CD4-positive, alpha-beta T cell (primary cell): ENCODE measurements at places on chromosomes 11 and 22.

DNA sequence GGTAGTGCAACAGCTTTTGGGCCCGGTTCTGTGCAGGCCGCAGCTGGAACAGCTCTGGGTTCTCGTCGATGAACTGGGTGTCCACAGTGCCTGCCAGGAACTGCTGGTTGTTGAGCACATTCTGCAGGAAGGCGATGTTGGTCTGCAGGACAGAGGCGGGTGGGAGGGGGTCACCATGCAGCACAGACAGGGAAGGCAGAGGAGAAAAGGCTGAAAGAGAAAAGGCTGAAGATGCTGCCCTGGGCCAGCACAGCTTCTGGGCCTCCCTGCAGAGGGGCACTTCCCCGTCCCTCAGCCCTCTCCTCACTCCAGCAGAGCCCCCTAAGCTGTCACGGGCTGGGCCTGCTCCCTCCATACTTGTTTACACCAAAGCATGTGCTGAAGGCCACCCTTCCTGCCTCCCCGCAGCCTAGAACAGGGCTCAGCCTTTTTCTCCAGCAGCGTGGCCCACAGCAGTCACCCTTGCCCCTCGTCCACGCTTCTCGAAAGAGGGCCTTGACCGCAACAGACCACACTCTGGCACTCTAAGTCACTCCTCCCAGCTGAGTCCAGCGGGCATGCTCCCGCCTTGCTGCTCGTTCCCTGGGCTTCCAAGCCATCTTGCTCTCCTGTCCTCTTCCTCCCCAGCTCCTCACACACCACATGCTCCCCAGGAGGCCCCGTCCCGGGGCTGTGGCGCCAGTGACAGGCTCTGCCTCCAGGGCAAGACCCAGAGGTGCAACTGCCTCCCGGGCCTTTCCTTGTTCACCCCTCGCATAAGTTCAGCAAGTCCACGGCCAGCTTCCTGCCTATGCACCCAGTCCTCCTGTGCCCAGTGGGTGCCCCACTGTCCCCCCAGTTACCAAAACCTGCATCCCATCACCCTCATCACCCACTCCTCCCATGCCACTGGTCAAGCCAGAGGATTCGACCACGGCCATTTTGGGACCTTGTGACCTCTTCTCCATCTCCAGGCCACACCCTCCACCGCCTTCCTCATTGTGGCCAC lies 3.3 kb upstream of the LRFN4 start:
- no peak overlapping the region for H3K4me3 ChIP-seq
- H3K36me3 ChIP-seq: peaks cover 3% of the 10 kb centered on the region
- H3K4me1 ChIP-seq: peaks cover 20% of the 10 kb centered on the region
- H3K27ac ChIP-seq: no peak overlapping the region
- H3K27me3 ChIP-seq: no peaks in the 10 kb centered on the region

DNA sequence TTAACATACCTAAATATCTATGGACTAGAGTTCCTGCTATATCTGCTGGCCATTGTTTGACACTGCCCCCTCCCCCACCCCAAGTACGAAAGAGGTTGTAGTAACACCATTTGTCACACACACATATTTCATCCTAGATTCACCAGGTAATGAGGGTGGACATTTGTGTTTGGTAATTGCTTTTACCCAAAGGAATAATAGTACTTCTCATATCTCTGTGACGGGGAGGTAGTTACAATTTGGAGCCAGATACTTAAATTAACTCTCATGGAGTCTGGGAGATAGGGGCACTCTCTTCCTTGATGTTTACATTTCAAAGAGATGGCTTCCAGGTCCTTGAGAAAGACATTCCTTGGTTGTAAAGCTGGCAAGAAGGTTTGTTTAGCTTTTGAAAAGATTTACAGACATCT lies 38.7 kb downstream of the REXO2 start:
- H3K27ac ChIP-seq: no peak overlapping the region
- no peak for DNase-seq
- no peaks in the 10 kb centered on the region for H3K36me3 ChIP-seq
- H3K27me3 ChIP-seq: no peaks in the 10 kb centered on the region

GRCh38 chr11:115672999-115673411 lies 168.8 kb upstream of the CADM1 start:
- no peaks in the 10 kb centered on the region for H3K36me3 ChIP-seq
- H3K27ac ChIP-seq: no peak overlapping the region
- DNase-seq: no peak
- no peak overlapping the region for H3K4me3 ChIP-seq
- H3K27me3 ChIP-seq: no peaks in the 10 kb centered on the region

DNA sequence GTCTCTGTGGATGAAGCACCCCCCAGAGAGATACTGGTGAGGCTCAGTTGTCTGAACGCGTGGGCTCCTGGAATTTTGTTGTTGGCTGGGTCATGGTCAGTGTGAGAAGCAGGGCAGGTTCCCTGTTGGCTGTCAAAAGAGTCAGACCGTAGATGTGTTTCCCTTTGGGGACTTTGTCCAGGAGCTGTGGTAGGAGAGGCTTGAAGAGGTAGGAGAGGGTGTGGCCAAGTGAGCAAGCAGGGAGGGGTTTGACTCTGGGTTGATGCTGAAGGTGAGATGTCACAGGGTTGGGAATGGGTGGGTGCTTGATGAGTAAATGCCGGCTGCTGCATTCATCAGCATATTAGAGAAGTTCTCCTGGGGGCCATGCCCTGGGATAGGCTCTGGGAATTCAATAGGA lies 803.2 kb downstream of the TBC1D22A start:
- DNase-seq: no peak
- no peaks in the 10 kb centered on the region for H3K4me1 ChIP-seq
- no peaks in the 10 kb centered on the region for H3K36me3 ChIP-seq

GRCh38 chr22:46577368-46578249 lies 40.2 kb upstream of the CELSR1 start:
- DNase-seq: peak; percentile 9
- H3K27me3 ChIP-seq: no peaks in the 10 kb centered on the region
- H3K36me3 ChIP-seq: no peaks in the 10 kb centered on the region
- H3K27ac ChIP-seq: no peak overlapping the region
- H3K4me1 ChIP-seq: peaks cover 46% of the 10 kb centered on the region
- H3K4me3 ChIP-seq: peak overlapping the region; percentile 65

DNA sequence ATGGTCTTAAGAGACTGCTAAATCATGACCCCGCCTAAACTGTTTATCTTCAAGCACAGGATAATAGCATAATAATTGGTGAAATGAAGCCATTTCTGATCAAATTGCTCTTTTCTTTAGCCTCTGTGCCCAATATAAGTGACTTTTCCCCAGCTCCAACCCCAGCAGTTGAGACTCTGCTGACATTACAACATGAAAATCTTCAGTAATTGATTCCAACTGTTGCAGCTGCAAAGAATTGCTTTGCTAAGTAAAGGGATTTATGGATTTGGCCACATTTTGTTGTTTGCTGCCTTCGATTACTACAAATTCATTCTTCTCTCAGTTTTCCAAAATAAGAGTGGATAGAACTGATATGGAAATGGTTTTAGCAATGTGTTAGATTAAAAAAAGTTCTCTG lies 576.7 kb upstream of the LRRC4C start:
- no peaks in the 10 kb centered on the region for H3K27me3 ChIP-seq
- no peak overlapping the region for H3K4me3 ChIP-seq
- H3K27ac ChIP-seq: no peak overlapping the region
- DNase-seq: no peak

DNA sequence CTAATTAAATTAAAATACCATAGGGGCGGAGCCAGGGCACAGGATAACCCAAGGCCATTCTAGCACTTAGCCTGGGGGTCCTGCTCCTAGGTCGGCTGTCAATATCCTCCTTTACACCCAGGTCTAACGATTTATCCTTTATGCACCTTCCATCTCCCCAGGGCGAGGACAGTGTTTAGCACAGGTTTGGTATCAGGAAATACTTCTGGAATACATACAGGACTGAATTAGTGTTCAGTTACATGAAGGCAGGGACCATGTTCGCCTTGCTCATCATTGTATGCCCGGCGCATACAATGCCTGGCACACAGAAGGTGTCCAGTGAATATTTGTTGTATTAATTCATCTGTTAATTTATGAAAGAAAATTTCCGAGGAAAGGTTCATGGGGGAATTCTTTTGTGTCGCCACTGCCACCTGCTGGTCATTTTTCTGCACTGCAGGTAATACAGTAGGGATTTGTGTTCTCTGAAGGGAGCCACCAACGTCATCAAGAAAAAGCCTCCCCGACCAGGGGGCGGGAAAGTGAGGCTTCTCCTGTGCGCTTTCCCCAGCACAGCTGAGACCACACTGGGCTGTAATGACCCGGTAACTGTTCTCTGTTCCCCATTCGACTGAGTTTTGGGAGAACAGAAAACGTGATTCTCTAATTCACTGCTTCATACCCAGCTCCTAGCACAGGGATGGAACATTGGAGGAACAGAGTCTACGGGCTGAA lies 68.7 kb upstream of the ASPHD2 start:
- no peak overlapping the region for H3K27ac ChIP-seq
- H3K27me3 ChIP-seq: no peaks in the 10 kb centered on the region
- H3K4me3 ChIP-seq: no peak overlapping the region

- H3K4me3 ChIP-seq: no peak overlapping the region
- peaks cover 28% of the 10 kb centered on the region for H3K4me1 ChIP-seq
- no peak for DNase-seq
- no peaks in the 10 kb centered on the region for H3K36me3 ChIP-seq
- H3K27ac ChIP-seq: no peak overlapping the region
Measured at GRCh38 chr11:117871160-117871559, 5.3 kb downstream of the FXYD6 start.

GRCh38 chr11:108558222-108558621 lies 35.3 kb downstream of the EXPH5 start:
- H3K4me1 ChIP-seq: peaks cover 3% of the 10 kb centered on the region
- H3K36me3 ChIP-seq: no peaks in the 10 kb centered on the region
- H3K27me3 ChIP-seq: no peaks in the 10 kb centered on the region
- no peak for DNase-seq
- no peak overlapping the region for H3K27ac ChIP-seq
- H3K4me3 ChIP-seq: no peak overlapping the region

DNA sequence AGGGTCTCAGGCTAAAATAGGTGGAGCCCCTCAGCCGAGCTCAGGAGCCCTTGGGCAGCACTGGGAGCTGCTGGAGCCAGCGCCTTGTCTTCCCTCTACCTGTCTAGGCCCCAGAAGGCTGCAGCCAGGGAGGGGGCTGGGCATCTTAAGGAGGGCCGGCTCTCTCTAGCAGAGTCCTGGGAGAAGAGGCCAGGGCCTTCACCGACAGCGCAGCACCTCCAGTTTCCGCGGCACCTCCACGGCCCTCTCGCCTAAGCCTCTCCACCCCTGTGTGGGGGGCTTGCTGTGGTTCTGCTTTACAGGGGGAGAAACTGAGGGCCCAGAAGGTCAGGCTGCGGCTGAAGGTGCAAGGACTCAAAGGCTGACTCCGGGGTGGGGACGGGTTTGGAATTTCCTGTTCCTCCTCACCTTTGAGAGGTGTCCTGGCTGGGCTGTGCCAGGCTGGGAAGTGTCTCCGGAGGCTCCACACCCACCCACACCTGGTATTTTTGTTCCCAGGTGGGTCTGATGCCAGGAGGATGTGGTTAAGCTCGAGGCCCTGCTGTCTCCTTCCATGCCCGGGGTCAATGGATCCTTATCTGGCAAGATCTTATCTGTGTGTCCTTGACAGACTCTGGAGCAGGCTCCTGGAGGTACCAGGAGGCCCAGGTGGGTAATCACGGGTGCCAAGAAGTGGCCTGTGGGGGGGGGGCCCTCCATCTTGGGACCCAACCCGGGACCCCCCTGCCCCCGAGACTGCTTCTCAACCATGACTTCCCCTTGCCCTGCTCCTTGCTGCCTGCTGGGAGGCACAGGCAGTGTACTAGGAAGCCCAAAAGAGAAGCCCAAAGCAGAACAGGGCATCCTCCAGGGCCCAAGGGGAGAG lies 95.3 kb upstream of the FGF3 start:
- H3K4me3 ChIP-seq: no peak overlapping the region
- H3K36me3 ChIP-seq: no peaks in the 10 kb centered on the region
- H3K27ac ChIP-seq: no peak overlapping the region
- peaks cover 9% of the 10 kb centered on the region for H3K4me1 ChIP-seq
- peaks cover 23% of the 10 kb centered on the region for H3K27me3 ChIP-seq
